ENCODE measurements at places on chromosomes 1 and 21.

- DNase-seq: no peak
Observed at GRCh38 chr1:50705699-50706098, 254.4 kb downstream of the FAF1 start.

DNA sequence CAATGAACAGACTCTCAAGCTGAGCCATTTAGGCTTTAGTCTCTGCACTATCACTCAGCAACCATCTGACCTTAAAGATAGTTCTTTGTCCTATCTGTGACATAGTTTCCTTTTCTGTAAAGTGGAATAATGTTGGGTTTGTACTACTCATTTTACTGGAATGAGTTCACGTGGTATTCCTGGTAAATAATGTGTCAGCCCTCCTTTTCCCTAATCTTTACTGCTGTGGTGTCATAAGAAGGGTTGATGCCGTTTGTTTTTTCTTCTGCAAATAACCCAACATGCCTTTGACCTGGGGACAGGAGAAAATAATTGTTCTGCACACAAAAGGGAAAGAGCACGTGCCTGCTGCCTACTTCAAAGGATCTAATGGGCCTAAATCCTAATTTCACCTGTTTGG is 297.8 kb downstream of the BRINP3 start:
- DNase-seq: no peak

DNA sequence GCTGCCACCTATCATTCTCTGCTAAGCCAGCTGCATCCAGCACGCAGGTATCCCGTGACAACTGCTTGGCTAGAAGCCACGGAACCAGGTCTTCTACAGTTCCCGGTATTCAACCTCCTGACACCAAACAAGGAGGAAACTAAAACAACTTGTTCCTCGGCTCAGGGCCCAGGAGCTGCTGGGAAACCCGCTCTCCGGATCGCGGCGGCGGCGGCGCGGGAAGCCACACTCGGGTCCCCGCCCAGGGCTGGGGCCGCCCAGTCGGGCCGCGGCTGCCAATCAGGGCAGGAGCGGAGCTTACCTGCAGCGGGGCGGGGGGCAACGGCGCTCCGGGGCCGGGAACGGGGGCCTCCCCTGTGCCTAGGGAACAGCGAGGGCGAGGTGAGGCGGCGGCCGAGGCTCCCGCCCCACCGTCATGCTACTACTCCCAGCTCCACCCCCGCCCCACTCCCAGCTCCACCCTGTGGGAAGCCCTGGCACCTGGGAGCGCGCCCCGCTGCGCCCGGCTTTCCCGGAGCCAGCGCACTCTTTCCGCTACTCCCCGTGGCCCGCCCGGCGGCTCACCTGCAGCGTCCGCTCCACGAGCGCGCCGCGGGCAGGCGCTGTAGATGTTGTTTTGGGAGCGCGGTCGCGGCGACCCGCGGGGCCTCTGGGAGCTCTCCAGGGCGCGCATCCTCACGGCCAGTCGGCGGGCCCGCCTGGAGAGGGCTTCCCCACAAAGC is 12.1 kb downstream of the IL24 start:
- peak; percentile 58 for DNase-seq

GRCh38 chr1:227994632-227995300 is 12.0 kb upstream of the WNT3A start:
- DNase-seq: peak; percentile 10

DNA sequence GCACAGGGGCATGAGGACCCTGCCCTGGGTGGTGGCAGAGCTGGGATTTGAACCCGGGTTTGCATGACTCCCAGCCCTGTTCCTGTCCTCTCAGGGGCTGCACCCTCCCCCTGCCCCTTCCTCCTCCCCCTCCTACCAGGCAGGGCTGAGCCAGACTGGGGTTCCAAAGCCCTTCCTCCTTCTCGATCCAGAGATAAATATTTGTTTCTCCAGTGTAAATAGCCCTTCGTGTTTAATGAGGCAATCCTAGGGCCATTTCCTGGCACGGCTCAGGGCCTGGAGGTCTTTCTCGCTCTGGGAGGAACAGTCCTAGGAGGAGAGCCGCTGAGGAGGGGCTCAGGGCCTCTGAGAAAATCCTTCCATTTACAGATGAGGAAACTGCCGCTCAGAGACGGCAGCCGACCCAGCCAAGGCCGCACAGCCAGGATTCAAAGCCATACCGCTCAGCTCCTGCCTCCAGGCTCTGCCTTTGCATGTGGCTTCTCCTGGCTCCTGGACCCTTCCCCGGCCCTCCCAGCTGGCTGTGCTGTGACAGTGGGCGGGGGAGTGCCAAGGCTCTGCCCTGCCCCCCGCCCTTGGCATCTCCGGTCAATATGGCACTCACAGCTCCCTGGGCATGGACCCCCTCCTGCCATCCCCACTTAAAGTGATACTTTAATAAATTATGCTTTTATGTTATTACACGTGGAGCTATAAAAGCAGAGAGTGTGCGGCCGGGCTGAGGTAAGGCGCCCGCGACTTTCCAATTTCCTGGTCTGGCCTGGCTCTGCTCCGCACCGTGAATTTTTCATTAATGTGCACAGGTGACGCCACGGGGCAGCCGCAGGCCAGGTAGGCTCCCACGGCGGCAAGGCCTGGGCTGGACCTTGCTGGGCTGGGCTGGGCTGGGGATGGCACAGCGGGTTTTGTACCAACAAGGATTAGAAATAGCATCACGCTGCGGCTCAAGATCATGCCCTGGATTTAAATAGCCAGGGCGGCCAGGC is 114.7 kb upstream of the WNT4 start:
- DNase-seq: no peak

- DNase-seq: no peak
Observed at GRCh38 chr1:211334986-211335385, 8.4 kb downstream of the TRAF5 start.

GRCh38 chr1:200628223-200628881 is 7.8 kb upstream of the KIF14 start:
- peak; percentile 35 for DNase-seq

DNA sequence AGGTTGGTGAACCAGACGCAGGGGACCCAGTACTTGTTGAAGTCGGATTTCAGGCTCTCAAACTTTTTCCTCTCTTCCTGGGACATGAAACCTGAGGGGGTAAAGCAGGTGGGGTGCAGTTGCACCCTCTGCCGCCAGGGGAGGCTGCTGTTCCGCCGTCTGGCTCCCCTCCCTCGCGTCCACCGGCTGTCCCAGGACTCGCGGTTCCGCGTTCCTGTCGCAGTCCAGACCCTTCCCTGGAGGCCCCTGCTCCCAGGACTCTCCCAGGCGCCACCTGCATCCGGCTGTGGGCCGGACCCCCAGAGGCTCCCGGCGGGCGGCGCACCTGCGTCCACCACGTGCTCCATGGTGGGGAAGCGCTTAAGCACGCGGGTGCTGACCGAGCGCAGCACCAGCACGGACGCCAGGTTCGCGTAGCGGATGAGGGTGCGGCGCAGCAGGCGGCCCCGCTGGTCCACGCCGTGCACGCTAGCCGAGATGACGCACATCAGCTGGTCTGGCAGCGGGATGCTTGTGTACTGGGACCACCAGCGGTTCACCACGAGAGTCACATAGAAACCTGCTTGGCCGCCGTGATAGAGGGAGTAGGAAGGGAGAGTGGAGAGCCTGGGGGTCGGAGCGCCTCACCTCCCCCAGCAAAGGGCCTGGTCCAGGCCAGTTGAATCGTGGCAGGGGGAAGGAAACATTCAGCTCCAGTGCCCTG is 1.7 kb downstream of the BEST4 start:
- peak; percentile 84 for DNase-seq

- DNase-seq: no peak
Observed at GRCh38 chr1:181013144-181013543, 9.5 kb downstream of the STX6 start.

DNA sequence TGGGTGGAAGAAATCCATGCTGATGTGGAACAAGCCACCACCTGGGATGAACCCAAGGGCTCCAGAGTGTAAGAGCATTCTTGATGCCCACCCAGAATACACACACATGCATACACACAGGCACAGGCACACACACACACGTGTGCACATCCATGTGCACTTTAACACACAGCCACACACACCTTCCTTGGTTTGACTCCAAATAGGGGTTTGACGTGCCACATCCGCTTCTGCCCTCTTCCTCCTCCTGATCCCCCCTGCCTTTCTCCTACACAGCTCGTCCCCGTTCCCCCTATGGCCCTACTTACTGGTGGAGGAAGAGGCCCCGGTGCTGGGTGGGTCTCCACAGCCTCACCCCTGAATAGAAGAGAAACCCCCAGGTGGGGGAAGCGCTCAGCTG is 16.0 kb downstream of the SPATA21 start:
- peak; percentile 38 for DNase-seq

DNA sequence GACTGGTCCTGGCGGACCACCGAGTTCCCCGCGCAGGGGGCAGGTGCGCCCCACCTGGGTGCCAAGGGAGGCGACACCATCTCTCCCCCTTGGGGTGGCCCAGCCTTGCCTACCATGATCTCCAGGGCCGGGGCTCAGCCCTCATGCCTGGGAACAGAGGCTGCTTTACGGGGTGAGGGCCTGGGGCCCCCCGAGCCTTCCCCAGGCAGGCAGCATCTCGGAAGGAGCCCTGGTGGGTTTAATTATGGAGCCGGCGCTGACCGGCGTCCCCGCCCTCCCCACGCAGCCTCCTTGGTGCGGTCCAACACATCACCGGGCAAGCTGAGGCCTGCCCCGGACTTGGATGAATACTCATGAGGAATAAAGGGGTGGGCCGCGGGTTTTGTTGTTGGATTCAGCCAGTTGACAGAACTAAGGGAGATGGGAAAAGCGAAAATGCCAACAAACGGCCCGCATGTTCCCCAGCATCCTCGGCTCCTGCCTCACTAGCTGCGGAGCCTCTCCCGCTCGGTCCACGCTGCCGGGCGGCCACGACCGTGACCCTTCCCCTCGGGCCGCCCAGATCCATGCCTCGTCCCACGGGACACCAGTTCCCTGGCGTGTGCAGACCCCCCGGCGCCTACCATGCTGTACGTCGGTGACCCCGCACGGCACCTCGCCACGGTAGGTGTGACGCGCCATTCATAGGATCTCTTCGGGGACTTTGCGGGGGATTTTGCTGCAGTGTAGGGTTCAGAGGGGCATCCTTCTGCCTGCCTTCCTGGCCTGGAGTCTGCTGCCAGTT is 38.2 kb downstream of the TP73 start:
- DNase-seq: no peak

GRCh38 chr1:235954306-235955283 is 87.9 kb upstream of the LYST start:
- peak; percentile 64 for DNase-seq

- DNase-seq: peak; percentile 94
Observed at GRCh38 chr1:21294266-21294989, 4.2 kb upstream of the ECE1 start.

DNA sequence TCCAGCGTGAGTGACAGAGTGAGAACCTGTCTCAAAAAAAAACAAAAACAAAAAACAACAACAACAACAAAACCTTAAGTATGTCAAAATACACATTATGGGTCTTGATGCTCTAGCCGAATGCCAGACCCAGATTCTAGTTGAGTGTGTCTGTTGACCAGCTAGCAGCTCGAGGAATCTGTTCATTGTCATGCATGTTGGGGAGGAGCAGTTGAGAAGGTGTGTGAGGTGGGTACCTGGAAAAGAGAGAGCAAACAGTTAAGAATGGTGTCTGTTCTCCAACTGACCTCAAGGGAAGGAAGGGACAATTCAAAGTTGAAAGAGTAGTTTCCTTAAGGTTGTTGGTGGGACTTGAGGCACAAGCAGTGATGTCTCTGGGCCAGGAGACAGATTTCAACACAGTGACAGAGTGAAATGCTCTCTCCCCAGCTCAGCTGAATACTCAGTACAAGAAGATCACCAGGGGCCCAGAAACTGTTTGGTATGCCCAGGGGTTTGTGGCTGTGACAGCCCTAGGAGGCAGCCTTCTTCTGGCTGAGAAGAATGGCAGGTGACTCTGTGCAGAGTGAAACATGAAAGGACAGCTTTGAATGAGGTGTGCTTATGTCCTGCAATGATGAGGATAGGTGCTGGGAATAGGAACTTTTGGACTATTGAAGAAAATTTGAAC is 14.4 kb upstream of the POU2F1 start:
- DNase-seq: no peak

DNA sequence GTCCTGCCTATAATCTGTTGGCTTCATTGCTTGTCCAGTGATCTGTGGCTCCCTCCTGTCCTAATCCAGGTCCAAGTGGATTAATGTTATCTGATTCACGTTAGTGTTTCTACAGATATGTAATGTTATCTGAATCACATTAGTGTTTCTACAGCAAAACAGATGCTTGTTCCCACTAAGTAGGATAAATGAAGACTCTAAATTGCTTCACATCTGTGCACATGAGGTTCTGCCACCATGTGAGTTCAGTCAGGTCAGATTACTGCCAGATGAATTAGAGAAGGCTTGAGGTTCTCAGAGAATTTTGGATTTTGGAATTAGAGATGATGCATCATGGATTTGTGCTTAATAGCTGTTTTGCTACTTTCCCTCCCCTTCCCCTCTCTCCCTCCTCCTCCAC is 13.2 kb downstream of the DISC1 start:
- DNase-seq: no peak

DNA sequence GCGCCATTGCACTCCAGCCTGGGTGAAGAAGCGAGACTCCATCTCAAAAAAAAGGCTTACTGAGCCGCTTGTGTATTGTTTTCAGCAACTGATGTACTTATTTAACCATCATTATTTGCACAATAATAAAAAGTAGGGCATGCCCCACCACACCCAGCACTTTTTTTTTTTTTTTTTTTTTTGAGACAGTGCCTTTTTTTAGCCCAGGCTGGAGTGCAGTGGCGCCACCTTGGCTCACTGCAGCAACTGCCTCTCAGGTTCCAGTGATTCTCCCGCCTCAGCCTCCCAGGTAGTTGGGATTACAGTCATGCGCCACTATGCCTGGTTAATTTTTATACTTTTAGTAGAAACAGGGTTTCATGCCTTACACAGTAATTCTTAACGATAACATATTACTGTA is 12.2 kb upstream of the TRNAU1AP start:
- no peak for DNase-seq

- DNase-seq: no peak
Observed at GRCh38 chr1:31671561-31672201, 27.0 kb upstream of the PEF1 start.

DNA sequence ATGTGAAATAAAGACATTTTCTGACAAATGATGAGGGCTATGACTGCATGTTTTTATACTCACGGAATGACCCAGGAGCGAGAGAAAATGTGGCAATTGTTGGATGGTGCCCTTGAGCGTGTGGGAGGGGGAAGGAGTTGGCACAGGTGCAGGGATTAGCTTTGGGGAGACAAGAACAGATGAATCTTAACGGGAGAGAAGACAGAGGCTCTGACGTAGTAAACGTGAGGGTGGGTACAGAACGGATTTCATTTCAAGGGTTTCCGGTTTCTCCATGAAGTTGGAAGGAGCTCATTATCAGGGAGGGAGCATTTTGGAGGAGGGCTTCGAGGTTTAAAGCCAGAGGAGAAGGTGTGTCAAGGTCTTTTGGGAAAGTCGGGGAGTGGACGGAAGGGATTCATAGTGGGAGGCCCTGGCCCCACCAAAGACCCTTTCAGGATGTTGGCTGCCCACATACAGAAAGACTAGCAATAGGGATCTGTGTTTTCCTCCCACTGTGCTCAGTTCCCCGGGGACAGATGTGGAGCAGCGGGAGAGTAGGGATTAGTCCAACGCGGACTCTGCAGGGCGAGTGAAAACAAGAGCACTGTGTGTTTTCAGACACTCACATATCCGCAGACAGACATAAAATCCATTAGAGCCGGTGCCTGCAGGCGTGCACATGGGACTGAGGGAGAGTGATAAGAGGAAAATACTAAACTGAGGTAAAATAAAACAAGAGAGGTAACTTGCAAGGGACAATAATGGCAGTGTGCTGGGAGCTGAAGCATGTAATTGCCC is 584.1 kb downstream of the AJAP1 start:
- DNase-seq: no peak

- no peak for DNase-seq
Observed at GRCh38 chr1:68180441-68181164, 51.7 kb downstream of the WLS start.

GRCh38 chr1:85867189-85867588 is 159.0 kb upstream of the ZNHIT6 start:
- DNase-seq: no peak
